ENCODE measurements at places on chromosomes 5 and 9.

GRCh38 chr9:123866497-123866896 is 63.4 kb downstream of the DENND1A start:
- no peak for DNase-seq

DNA sequence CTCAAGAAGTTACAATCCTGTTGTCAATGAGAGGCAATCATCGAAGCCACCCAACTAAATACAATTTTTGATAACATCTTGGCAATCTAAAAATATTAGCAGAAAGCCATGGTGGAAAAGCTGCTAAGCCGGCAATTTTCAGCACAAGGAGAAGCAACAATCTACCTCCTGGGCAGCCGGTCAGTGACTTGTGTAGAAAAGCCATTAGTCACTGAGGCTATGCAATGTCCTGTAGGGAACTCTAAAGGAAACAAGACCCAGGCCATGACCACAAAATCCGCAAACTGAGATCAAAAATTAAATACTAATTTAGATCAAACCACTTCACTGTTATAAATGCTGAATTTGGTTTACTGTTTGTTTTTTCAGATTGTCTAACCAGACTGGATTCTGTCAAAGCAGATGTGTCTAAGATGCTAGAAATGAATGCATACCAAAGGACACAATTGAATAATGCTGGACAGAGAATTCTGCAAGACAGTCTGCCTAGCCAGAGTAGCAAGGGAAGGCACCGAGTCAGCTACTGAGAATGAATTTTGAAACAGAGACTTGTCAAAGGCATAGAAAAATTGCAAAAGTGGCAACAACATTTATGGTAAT is 384.8 kb downstream of the PRELID2 start:
- DNase-seq: no peak

- no peak for DNase-seq
Observed at GRCh38 chr5:21895766-21896350, 957.3 kb downstream of the CDH12 start.

- no peak for DNase-seq
Observed at GRCh38 chr5:3321923-3322322, 273.7 kb upstream of the IRX1 start.

DNA sequence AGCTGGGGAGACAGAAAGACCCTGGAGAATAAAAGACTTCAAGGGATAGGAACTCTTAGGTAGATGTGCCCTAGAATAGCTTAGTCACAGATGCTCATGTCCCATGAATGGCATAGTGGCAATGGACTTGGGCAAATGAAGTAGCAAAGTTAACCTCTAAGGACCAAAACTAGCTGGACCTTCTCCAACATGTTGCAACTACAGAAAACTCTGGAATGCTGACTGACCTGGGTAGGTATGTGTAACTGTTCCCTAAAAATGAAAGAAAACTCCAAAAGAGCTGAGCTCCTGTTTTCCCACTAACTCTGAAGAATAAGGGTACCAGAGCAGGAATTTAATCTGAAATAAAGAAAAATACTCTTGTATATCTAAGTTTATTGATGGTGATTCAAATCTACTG is 12.5 kb upstream of the LPAR1 start:
- no peak for DNase-seq

DNA sequence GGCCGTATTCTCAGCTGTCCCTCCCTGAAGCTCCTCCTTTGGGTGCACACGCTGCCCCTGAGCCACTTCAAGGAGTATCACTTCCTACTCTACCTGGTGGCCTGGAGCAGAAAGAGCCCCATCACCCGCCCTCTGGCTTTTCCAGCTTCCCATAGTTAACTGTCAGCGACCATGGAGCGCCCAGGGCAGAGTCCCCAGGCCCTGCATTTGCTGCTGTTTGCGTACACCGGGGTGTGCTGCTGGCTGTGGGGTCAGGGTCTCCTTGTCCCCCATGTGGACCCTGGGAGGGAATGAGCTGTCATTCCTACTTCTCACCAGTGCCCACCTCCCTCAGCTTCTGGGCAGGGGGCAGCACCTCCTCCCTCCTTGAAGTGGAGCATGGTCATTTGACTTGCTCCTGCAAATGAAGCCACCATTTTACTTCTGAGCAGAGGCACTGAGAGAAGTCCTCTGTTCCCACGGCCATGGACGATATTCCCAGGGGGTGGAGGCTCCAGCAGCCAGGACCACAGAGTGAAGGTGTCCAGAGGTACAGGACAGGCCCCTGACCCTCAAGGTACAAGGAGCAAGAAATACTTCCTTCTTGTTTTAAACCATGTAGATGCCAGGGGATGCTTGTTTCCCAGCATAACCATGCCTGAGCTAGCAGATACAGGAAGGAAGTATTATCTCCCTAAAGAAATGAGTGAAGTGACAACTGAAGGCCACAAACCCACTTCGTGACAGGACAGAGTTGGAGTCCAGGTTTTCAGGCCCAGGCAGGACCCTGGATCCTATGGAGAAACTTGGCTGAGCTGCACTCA is 40.6 kb upstream of the COL5A1 start:
- DNase-seq: no peak

DNA sequence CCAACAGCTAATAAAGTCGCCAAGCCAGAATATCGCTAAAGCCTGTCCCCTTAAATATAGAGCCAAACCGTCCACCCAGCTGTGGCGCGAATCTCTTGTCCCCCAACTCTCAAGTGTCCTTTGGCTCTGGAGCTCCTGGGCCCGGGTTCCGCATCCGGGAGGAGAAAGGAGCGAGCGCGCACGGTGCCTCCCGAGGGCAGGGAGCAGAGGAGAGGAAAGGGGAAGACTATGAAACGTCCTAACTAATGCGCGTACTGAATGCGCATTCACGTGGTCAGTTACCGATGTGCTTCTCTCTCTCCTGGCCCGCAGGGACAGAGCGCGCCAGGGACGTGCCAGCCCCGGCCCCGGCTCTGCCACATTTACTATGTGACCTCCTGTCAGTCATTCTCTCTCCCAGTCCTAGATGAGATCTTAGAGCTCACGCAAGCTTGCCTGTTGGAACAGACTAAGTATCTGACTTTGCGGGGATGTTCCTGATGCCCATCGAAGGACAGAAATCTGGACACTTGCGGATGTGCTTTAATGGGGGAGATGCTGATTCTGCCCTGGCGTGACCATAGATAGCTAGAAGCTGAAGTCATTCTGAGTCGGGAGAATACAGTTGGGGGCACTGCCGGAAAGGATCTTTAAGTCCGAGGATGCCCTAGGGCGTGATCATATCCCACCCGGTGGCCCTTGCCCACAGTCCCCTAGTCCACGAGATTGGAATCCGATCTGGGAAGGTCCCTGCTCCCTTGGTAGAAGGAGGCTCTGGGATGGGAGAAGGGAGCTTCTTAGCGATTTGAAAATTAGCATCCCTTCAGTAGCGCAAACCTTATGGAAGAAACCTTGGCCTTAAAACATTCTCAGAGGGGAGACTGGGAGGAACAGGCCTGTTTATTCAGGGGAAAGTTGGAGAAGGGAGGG is 5.7 kb upstream of the EBF1 start:
- no peak for DNase-seq

DNA sequence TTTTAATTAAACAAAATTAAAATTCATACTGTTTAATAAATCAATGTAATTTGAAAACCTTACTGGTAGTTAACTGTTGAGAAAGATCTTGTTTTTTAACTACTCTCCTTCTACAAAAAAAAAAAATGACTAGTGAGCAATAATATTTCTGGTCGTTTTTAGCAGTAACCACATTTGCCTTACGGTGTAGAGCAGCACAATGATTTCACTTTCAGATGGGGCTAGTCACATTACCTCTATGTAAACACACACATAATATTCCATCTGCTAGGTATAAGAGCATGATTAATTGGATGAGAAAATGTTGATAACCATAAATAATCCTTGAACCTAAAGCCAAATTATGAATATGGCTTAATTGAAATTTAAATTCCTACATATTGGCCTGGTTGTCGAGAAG is 198.1 kb downstream of the CHSY3 start:
- DNase-seq: no peak

GRCh38 chr5:67910546-67910945 is 305.0 kb upstream of the PIK3R1 start:
- no peak for DNase-seq

GRCh38 chr5:1299961-1300360 is 5.1 kb upstream of the TERT start:
- no peak for DNase-seq

- no peak for DNase-seq
Observed at GRCh38 chr9:121252104-121252851, 15.7 kb upstream of the GSN start.

- DNase-seq: no peak
Observed at GRCh38 chr5:157574456-157575380, 857 bp downstream of the ADAM19 start.

DNA sequence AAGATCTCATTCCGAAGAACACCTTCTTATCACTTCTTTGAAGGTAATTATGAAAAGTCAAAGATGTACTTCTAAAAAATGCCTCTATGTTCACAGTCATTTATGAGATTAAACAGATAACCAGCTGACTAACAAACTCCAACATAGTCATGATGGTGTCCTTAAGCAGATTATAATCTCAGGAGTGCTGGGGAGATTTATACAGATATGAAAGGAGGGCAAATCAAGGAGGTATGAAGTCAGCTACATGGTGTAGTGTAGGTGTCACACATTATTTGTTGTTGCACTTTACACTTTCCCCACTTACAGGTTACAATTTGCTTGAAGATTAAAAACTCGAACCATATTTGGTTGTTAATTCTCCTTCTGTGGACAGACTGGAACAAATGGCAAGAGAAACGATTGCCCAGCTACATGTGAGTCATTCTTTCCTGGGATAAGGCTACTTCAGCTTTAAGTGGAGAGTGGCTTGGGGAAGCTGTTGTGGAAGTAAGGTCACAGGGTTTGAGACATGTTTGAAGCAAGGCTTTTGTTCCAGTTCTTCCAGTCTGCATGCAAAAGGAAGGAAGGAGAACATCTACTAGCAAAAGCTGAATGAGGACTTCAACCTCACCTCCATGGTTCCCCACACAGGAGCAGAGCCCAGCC is 320.1 kb downstream of the ADGRV1 start:
- no peak for DNase-seq
